ENCODE measurements at places on chromosomes 13 and 19.
A peak's percentile ranks its signal among the peaks of the same experiment; 100 is the strongest.

DNA sequence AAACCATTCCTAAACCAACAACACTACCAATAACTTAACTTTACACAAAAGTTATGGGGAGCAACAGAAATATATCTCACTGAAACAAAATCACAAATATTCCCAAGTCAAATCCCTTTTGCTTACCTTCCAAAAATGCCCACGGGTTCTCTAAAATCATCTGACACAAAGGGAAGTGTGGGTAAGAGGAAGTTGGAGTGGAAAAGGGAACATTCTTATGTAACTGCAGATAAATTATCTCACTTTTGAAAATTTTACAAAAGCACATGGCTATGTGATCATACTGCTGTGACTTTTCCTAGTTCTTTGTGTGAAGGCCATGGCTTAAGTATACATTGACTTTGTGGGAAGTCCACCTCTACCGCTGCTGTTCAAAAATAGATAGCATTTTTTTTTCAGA is 350.5 kb downstream of the GPC6 start:
- DNase-seq: no peak

GRCh38 chr13:76764429-76764828 is 121.8 kb downstream of the KCTD12 start:
- DNase-seq: peak; percentile 21

GRCh38 chr13:50910485-50910805 is 854 bp downstream of the RNASEH2B start:
- no peak for DNase-seq

DNA sequence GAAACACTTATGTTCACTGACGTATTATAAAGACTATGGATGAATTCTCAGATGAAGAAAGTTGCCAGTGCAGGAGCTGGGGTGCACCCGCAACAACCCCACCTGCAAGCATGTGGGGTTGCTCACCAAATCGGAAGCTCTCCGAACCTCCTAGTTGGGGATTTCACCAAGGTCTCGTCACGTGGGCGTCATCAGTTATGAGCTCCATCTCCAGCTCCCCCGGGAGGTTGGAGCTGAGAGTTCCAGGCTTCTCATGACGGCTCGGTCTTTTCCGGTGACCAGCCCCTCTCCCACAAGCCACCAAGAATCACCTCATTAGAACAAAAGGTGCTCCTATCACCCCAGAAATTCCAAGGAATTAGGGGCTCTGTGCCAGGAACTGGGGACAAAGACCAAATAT is 46.1 kb upstream of the TUBGCP3 start:
- no peak for DNase-seq
